ENCODE measurements at places on chromosomes 5 and 9. TPM values are rescaled to one million over a fixed set of nuclear protein-coding genes. Genes with fewer than 3 reads are reported as not detected.
A peak's percentile ranks its signal among the peaks of the same experiment; 100 is the strongest.

DNA sequence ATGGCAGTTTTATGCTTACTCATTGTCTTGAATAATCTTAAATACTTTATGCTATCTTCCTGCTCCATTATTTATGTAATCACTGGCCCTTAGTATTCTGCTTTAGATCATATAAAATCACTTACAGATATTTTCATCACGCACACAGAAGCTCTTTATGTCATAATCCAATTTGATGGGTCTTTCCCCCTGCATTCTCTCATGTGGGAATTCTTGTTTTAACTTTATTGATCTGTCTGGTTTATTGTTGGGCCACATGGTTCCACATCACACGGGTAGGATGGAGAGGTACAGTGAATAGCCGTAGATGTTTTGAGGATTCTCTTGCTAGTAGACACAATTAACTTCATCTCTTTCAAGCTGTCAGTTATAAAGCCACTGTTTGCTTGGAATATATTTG, 27.0 kb downstream of the PLPPR1 start:
- no peaks in the 10 kb centered on the region for H3K27me3 ChIP-seq
- no peak for DNase-seq
- no peak overlapping the region for H3K4me3 ChIP-seq
- H3K4me1 ChIP-seq, result no peaks in the 10 kb centered on the region

- no peaks in the 10 kb centered on the region for H3K36me3 ChIP-seq
- no peaks in the 10 kb centered on the region for H3K27me3 ChIP-seq
- H3K27ac ChIP-seq, result no peak overlapping the region
- no peak overlapping the region for H3K4me3 ChIP-seq
Observed at GRCh38 chr9:130461218-130461630, 16.5 kb downstream of the ASS1 start.

DNA sequence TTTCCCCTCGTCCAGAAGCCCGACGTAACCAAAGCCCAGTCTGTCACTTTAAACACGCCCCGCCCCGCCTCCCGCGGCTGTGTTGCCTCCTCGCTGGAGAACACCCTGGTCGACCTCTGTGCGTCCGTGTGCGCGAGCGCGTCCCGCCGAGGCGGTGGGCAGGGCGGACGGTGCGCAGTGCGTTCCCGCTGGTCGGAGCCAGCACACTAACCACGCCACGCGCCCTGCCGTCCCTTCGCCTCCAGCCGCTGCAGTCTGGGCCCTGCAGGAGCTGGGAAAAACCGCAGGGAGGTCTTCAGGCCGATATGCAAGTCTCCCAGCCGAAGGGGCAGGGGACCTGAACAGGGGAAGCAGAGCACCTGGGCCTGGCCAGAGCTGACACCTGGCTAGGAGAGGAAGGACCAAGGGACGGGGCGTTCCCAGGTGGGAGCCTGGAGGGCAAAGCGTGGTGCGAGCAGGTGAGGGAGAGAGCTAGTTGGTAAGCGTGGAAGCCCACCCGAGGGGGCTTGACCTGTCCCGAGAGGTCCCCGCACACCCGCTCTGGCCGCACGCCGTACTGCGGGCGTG, 1.3 kb upstream of the PHPT1 start:
- no peaks in the 10 kb centered on the region for H3K36me3 ChIP-seq
- no peaks in the 10 kb centered on the region for H3K27me3 ChIP-seq
- H3K27ac ChIP-seq, result no peak overlapping the region
- peak; percentile 55 for DNase-seq
- H3K4me1 ChIP-seq, result peaks cover 33% of the 10 kb centered on the region

DNA sequence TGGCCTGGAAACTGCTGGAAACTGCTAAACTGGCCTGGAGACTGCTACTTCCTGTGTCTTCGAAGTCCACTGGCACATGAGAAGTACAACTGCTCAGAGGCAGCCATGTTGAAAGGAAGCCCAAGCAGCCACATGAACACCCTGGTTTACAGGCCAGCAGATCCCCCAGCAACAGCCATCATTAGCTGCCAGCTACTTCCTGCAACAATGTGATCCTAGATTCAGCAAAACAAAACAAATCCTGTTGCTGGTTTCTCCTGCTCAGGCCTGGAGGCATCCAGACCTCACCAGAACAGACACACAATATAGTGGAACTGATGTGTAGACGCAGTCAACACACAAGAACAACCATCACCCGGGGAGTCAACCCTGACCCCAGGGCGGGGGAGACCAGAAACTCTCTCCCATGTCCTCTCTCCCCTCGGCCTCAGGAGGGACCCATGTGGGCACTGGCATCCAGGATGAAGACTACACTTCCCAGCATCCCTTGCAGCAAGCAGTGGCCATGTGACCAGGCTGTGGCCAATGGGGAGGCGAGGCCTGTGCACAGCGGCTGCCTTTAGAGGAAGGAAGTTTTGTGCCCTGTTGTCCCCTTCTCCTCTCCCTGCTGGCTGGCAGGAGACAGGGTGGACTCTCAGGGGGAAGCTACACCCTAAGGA, 9.2 kb upstream of the LCN15 start:
- no peak overlapping the region for H3K27ac ChIP-seq
- no peaks in the 10 kb centered on the region for H3K27me3 ChIP-seq
- no peak for DNase-seq

DNA sequence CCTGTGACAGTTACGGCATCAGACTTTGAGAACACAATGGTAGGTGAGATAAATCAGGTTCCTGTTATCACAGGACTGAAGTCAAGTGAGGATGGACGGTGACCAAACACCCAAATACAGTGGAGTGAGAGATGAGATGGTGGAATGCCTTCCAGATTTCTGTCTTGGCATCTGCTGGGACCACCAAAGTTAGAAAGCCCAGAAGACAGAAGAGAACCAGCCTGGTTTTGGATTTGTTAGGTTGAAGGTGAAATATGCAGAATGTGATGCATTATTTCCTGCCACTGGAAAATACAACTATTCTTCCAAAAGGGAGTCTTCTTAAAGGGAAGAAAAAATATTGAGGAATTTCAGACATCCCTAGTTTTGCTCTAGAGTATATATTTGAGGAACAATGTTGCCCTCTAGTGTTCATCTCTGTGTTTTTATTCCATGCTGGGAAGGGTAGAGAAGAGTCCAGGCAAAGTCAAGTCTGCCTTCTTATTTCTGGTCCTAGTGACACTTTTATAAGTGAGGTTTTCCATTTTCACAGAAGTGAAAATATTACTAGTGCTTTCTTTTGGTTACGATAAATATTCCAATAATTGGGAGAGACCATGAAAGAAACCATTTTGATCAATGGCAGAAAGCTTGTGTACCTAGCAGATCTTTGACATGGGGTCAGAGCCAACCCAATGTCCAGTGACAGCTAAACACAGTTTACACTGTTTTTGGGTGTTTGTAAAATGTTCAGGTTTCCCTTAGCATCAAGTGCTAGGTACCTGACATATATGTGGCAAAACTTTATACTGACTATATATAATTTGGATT, 142.3 kb upstream of the ANKH start:
- no peaks in the 10 kb centered on the region for H3K36me3 ChIP-seq
- H3K4me3 ChIP-seq, result no peak overlapping the region
- no peaks in the 10 kb centered on the region for H3K4me1 ChIP-seq

GRCh38 chr9:21744320-21744719, 58.1 kb upstream of the MTAP start:
- H3K4me3 ChIP-seq, result no peak overlapping the region
- DNase-seq, result no peak
- no peaks in the 10 kb centered on the region for H3K27me3 ChIP-seq
- no peaks in the 10 kb centered on the region for H3K4me1 ChIP-seq

DNA sequence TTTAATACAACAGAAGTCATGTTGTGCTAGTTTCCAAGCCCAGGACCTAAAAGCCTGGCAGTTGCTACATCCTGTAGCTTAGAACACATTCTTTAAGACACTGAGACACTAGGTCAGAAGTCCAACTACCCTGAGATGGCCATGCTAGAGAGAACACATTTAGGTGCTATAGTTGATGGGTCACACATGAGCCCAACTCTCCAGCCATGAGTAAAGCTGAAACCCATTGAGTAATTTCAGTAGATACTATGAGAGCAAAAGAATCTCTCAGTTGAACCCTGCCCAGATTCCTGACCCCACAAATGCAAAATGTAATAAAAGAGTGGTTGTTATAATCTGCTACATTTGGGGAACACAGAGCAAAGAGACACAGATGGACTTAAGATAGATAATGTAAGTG, 164.4 kb downstream of the SEMA5A start:
- H3K27ac ChIP-seq, result no peak overlapping the region
- H3K27me3 ChIP-seq, result no peaks in the 10 kb centered on the region
- H3K4me3 ChIP-seq, result no peak overlapping the region
- H3K4me1 ChIP-seq, result no peaks in the 10 kb centered on the region
- DNase-seq, result no peak

- no peaks in the 10 kb centered on the region for H3K27me3 ChIP-seq
- no peak for DNase-seq
- H3K4me1 ChIP-seq, result peaks cover 21% of the 10 kb centered on the region
- H3K4me3 ChIP-seq, result peak overlapping the region; percentile 67
- no peaks in the 10 kb centered on the region for H3K36me3 ChIP-seq
Observed at GRCh38 chr5:610744-611730, 1.1 kb upstream of the CEP72 start.

DNA sequence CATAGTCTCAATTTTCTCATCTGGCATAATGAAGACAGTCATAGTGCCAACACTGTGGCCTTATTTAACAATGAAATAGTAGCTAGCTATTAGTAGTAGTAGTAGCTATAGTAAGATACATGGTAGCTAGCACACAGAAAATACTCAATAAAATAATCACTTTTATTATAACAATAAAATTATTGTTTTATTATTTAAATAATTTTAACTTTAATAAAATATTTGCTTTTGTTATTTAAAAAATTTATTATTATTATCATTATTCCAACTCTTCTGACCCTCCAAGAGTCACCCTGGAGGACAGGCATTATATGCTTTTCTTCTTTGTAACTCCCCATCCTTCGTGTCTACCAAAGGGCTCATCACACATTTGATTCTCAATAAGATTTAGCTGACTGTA, 252.1 kb downstream of the TRIM32 start:
- no peaks in the 10 kb centered on the region for H3K4me1 ChIP-seq
- no peaks in the 10 kb centered on the region for H3K36me3 ChIP-seq
- no peak for DNase-seq
- H3K27ac ChIP-seq, result no peak overlapping the region

DNA sequence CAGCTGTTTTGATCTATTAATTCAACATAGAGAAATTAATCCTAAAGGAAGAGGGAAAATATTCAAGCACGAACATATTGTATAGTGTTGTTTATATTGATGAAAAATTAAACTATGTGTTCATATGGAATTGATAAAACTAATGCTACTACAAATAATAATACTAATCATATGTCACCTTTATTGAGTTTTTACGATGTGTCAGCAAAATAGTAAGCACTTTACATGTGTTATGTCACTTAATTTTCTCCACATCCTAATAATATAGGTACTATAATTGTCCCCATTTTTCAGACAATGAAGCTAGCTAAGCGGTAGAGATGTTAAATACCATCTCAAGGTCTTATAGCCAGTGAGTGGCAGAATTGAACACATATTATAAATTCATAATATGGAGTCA, 2008.5 kb upstream of the WWC1 start:
- no peak overlapping the region for H3K4me3 ChIP-seq
- no peaks in the 10 kb centered on the region for H3K27me3 ChIP-seq
- H3K4me1 ChIP-seq, result no peaks in the 10 kb centered on the region
- no peak for DNase-seq
- H3K27ac ChIP-seq, result no peak overlapping the region

DNA sequence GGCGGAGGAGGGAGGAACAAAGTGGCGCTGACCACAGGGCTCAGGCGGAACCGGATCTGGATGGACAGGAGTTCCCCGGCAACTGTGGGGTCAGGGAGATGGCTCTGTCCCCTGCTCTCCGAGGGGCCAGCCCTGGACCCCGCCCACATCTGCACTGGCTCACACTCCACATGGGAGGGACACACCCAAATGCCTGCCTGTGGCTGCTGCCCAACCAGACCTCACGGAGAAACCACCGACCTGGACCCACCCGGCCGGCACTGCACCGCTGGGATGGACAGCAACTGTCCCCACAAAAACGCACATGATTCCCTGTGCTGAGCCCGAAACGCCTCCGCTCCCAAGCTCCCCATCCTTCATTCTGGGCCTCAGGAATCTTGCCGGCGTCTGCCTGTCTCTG, 4.8 kb downstream of the CCDC187 start:
- no peaks in the 10 kb centered on the region for H3K4me1 ChIP-seq
- H3K27ac ChIP-seq, result no peak overlapping the region
- H3K36me3 ChIP-seq, result no peaks in the 10 kb centered on the region
- no peak for DNase-seq

- no peaks in the 10 kb centered on the region for H3K36me3 ChIP-seq
- H3K27me3 ChIP-seq, result no peaks in the 10 kb centered on the region
- H3K4me3 ChIP-seq, result no peak overlapping the region
- no peak overlapping the region for H3K27ac ChIP-seq
Observed at GRCh38 chr9:105206821-105207699, 37.4 kb upstream of the SLC44A1 start.

DNA sequence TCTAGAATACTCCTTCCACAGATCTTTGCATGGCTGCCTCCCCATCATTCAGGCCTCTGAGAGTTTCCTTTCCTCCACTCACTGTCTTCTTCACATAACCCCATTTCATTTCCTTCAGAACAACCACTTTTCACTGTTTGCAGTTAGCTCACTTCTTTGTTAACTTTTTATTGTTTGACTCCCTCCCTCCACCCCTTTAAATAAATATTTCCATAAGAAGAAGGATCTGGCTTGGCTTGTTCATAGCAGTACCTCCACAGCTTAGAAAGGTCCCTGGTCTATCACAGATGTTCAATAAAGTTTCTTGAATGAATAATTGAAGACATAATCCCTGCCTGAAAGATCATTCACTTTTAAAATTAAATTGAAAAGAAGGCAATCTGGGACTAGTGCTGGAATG, 661.6 kb downstream of the ACTL7B start:
- H3K36me3 ChIP-seq, result no peaks in the 10 kb centered on the region
- H3K27ac ChIP-seq, result no peak overlapping the region
- DNase-seq, result no peak
- H3K4me1 ChIP-seq, result no peaks in the 10 kb centered on the region
- no peaks in the 10 kb centered on the region for H3K27me3 ChIP-seq

DNA sequence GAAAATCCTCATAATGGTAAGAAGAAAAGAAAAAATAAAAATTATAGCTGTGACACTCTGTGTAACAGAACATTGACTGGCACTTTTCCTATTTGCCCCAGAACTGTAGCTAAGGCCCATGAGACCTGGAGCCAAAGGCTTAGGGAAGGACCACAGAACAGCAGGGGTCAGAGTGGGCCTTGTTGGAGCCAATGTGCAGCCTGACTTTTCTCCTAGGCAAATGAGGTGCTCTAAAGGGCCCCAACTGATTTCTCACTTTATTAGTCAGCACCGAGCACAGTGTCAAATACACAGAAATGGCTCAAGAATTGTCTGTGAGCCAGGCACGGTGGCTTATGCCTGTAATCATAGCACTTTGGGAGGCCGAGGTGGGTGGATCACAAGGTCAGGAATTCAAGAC, 4.0 kb upstream of the MEGF9 start:
- H3K36me3 ChIP-seq, result no peaks in the 10 kb centered on the region
- H3K4me3 ChIP-seq, result no peak overlapping the region
- no peaks in the 10 kb centered on the region for H3K27me3 ChIP-seq
- no peak overlapping the region for H3K27ac ChIP-seq

The TOR1B gene
- 33.0 TPM for total RNA-seq

The CCDC183 gene
- 2.3 TPM for total RNA-seq

The NNT gene
- total RNA-seq, result 57.6 TPM

The ADAMTSL2 gene
- 0.09 TPM for total RNA-seq

The ZNF454 gene
- total RNA-seq, result not detected

The XRCC4 gene
- 4.2 TPM for total RNA-seq

The SIMC1 gene
- total RNA-seq, result 27.3 TPM

The IFNK gene
- not detected for total RNA-seq
